ENCODE measurements at places on chromosomes 5 and 9.

- DNase-seq: no peak
Measured at GRCh38 chr9:72038408-72038807, 22.0 kb downstream of the C9orf57 start.

- DNase-seq: no peak
Measured at GRCh38 chr5:132497488-132497997, 7.0 kb upstream of the IRF1 start.

- DNase-seq: no peak
Measured at GRCh38 chr5:92518318-92518904, 1062.6 kb downstream of the NR2F1-AS1 start.

DNA sequence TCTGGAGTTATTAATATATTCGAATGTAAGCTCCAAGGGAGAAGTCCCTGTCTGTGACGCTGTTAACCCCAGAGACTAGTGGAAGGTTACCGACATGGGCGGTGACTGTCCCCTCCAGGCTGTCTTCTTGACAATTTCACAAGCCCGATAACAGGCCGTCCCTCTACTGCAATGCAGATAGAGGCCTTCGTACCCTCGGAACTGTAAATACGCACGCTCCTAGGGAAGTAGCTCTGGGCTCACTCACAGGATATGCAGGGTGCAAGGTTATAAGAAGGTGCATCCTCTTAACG is 680 bp upstream of the RFK start:
- peak; percentile 32 for DNase-seq

DNA sequence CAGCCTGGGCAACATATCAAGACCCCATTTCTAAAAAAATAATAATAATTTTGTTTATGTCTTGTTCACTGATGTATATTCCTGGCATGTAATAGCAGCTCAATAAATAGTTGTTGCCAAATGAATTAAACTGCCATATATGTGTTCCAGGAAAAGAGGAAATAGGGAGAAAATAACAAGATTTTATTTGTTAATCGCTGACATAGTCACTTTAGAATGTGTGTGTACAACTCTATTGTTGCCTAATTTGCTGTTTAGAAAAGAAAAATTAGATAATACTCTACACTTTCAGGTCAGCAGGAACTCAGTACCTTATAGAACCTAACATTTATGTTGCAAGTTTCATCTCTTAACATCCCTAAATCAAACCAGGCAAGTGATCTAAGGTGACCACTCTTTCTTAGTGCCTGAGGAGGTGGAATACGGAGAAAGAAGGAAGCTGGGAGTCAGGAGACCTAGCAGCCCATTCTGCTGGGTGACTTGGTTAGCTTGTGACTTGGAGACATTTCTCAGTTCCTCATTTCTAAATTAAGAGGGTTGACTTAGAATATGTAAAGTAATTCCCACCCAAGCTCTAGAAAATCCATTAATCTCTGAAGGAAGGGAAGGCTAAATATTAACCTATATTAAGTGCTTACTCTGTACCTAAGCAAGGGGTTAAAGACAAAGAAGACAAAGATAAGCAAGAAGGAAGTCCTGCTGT is 110.3 kb upstream of the IQGAP2 start:
- no peak for DNase-seq
